ENCODE measurements at places on chromosomes 1 and 21.

DNA sequence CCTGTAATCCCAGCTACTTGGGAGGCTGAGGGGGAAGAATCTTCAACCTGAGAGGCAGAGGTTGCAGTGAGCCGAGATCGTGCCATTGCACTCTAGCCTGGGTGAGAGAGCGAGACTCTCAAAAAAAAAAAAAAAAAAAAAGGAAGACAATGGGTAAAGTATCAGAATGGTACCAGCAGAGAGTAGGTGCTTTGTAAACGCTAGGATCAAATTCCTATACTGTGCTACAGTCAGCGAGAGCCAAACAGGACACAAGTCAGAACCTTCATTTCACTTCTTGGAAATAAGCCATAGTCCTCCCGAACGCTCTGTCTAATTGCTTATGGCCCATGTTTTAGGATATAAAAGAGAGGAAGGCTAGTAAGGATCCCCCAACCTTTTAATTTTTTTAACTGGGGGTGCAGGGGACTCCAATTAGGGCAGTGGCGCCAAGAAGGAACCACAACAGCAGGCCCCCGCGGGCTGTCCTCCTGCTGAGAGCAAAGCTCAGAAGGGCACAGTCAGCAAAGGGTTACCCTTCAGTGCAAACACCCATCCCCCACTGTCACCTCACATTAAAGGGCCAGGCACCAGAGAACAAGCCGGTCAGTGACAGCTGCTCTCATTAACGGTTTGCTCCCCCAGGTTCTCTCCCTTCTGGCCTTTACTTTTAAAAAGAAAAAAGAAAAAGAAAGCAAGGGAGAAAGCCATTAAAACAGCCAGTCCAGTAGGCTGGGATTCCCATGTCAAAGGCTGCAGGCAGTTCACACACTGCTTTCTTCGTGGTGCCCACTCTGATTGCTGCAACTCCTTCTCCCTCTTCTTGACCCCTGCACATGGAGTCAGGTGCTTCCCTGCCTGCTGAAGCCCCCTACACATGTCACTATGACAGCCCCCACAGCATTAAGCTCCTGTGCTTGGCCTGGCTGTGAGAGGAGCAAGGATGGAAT lies 69.4 kb downstream of the PLPP3 start:
- no peak for DNase-seq

- no peak for DNase-seq
Observed at GRCh38 chr1:52899445-52899894, 22.1 kb downstream of the ECHDC2 start.

GRCh38 chr1:56973923-56974742 lies 8.3 kb upstream of the C8B start:
- DNase-seq, result no peak

DNA sequence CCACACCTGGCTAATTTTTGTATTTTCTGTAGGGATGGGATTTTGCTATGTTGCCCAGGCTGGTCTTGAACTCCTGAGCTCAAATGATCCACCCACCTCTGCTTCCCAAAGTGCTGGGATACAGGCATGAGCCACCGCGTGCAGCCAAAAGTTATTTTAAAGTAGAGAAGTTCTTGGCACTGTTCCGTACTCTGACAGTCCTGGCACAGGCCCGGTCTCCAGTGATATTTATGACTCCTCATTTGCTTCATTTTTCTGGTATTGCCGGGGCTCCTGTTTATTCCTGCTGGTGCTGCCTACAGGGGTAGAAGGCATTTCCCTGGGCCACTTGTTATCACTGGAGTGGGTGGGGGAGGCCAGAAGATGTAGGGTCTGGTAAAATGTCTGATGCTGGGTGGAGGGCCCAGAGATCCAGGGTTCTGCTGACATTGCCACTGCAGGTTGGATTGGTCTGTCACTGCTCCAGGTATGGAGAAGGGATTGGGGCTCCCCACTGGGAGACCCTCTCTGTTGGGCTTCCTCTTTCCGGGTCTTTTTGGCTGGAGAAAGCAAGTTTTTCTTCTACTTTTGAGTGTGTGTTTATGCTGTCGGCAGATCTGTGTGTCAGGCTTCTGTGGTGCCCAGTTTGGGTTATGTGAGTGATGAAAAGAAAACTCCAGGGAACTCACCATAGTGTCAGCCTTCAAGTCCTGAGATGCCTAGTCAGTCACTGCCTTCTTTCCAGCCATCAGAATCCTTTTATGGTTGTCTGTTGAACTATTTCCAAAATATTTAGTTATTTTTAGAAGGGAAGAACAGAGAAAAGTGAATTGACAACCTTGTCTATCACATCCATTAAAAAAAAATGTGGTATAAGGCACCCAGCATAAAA lies 4.5 kb downstream of the MROH7 start:
- no peak for DNase-seq

DNA sequence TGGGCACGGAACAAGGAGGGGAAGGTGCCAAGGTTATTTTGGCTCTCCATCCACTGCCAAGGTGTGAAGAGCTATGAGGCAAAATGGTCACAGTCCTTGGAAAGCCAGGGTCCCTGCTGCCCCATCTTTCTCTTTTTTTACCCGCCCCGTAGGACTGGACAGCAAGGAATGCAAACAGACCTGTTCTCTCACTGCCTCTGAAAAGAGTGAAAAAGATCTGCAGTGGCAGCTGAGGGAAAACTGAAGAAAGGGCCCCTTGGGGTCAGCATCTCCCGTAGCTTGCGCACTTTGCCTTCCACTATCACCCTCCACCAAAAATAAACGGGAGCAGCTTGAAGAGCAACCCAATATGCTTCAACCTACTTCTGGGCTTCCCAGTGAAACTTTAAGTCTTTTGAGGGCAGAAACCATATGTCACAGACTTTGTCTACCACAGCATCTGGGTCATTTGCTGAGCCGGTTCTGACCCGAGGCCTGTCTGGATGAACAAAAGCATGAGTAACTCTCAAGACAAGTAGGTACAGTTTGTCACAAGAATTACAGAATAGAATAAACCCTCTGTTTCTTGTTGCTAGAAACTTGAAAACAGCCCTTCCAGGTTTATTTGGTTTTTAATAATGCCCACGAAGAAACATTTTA lies 9.4 kb upstream of the KIF14 start:
- DNase-seq, result no peak

GRCh38 chr1:200873116-200873670 lies 412 bp downstream of the GPR25 start:
- DNase-seq, result no peak
